ENCODE measurements at places on chromosomes 7 and 10. TPM values are rescaled to one million over a fixed set of nuclear protein-coding genes. Genes with fewer than 3 reads are reported as not detected.

DNA sequence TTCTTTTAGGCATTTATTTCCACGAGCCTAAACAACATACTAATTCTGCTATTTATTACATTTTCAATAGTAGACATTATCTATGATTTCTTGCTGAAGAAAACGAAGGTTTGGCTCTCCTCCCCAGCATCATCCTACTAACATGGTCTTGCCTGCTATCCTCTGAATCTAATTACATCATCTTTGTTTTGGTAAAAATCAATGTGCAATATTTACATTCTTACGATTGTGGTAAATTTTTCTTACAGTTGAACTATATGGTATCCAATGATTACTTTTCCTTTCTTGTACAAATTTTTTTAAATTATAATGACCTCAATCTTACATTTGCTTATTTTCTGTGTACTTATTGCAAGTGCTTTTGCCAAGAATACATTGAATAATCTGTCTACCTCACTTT is 7.0 kb upstream of the CALD1 start:
- no peak for DNase-seq

GRCh38 chr10:78510566-78511323 is 477.1 kb downstream of the RPS24 start:
- DNase-seq = no peak

DNA sequence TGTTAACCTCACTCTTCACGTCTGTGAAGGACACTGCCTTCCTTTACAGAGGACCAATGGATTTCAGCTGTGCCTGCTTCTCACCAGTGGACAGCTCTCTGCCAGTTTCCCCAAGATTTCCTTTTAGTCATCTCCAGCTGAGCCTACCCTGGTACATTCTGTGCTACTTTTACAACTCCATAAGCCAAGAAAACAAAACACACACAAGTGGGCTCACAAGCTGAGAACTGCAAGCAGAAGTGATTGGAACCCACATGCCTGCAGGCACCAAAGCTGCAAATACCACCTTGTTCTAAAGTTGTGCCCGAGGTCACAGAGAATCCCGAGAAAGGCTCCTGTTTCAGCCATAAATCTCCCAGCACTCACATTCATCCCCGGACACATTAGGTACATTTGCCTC is 636.8 kb downstream of the PHTF2 start:
- no peak for DNase-seq

- no peak for DNase-seq
Measured at GRCh38 chr10:71081912-71082311, 130.5 kb upstream of the UNC5B start.

- DNase-seq = no peak
Measured at GRCh38 chr10:110141185-110141584, 66.2 kb upstream of the MXI1 start.

DNA sequence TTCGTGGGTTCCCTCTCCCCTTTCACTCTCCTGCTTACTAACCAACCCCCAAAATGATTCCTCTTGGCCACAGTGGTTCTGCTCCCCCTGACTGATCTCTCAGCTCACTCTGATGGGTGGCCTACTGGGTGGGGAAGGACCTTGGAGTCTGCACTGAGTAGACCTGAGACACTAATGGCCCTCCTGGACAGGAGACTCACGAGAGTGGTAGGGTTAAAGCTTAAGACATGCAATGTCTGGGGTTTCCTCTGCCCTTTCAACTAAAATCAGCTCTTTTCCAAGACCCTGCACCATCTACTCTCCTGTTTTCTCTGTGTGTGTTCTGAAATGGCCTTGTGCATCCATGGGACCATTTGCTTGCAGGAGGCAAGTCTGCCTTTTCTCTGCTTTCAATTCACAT is 631.4 kb downstream of the ACTR3B start:
- DNase-seq = no peak

DNA sequence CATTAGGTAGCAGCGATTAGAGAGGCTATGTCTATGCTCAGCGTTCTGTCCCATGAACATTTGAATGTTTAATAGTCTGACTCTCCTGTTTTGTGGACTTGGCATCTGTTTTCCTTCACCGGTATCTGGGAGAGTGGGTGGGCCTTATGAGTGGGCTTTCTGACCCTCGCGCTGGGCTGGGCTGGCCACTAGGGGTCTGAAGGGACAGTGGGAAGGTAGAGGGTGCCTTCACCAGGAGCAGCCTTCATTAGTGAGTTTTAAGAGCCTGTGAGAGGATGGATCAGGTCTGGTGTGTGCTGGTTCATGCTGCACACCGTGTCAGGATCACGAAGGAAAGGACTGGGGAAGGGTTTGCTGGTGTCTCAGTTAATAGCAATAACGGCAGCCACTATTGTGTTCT is 33.4 kb downstream of the DCLRE1A start:
- DNase-seq = no peak

Gene AKR1C8
- total RNA-seq = not detected
